Activated CD4-positive, alpha-beta T cell treated with anti-CD3 and anti-CD28 coated beads for 4 hours (primary cell): ENCODE measurements at places on chromosomes 1 and 21.

- DNase-seq: no peak
Observed at GRCh38 chr1:118381197-118381869, 196.3 kb upstream of the SPAG17 start.

GRCh38 chr1:241024834-241025233, 332.2 kb downstream of the RGS7 start:
- DNase-seq: no peak

DNA sequence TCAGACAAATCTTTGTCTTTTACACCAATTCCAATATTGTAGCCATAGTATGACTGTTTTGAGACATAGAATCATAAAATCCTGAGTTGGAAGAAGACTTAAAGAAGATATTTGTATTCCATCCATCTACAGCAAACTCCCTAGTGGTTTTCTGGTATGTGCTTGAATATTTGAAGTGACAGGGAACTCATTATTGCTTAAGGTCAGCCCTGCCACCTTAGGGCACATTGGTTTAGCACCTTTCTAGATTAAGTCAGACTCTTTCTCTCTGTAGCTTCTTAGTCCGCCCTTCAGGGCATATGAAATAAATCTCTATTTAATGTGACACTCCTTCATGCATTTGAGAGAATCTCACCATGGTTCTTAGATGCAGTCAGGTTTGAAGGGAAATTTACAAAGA, 49.8 kb downstream of the PTGER3 start:
- DNase-seq: no peak

GRCh38 chr1:223140611-223141405, 2.2 kb downstream of the TLR5 start:
- DNase-seq: no peak

DNA sequence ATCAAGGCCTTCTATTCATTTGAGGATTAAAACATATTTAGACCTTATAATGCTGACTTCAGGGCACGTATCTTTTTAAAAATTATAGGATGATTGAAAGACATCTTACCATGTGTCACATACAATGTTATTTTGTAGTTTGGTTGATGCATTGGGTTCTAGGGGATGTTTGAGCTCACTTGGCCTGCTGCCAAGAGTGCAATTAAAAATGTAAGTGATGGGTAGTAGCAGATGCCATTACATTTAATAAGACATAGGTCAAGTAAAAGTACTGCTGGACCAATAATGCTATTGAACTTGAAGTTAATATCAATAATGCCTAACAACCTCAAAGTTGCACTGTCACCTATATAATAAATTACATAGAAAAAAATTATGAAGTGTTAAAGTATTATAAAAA, 616.5 kb upstream of the RGS18 start:
- no peak for DNase-seq

- DNase-seq: no peak
Observed at GRCh38 chr21:29287383-29287782, 11.3 kb upstream of the BACH1 start.

- DNase-seq: no peak
Observed at GRCh38 chr1:8165595-8166360, 139.7 kb upstream of the ERRFI1 start.

DNA sequence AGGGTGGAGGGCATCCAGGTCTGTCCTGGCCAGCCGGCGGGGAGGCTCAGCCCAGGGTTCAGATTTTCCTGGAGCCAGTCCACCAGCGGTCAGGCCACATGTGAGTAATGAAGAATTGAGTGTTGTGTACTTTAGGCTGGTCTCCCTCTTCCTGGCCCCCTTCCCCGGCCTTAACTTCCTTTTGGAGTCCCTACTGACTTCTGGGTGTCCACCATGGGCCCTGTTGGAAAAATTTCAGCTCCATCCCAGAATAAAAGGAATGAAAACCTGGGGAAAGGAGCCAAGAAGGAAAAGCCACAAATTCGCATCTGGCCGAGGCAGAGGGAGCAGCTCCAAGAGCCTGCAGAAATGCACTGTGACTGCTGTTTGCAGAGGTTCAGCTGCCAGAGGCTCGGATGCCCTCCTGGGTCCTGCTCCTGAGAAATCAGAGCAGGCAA, 35.5 kb upstream of the HHAT start:
- DNase-seq: no peak

- DNase-seq: no peak
Observed at GRCh38 chr21:31316488-31317169, 27.4 kb downstream of the TIAM1 start.

GRCh38 chr1:8911416-8912309, 33.2 kb upstream of the ENO1 start:
- DNase-seq: no peak

DNA sequence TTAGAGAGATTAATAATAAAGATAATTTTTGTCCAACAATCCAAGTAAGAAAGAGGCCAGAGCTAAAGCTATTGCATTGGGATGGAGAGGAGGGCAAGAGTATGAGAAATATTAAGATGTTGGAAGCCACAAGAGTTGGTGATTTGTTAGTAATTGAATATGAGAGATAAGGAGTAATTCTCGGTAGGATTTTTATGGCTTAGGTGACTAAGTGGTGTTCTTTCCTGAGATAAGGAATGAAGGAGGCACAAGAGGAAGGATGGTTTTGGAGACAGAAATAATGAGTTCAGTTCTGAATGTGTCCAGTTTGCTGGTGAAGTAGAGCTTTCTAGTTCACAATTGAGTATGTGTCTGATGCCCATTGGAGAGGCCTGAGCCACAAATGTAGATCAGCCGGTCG, 9.4 kb downstream of the TRMT13 start:
- DNase-seq: no peak

DNA sequence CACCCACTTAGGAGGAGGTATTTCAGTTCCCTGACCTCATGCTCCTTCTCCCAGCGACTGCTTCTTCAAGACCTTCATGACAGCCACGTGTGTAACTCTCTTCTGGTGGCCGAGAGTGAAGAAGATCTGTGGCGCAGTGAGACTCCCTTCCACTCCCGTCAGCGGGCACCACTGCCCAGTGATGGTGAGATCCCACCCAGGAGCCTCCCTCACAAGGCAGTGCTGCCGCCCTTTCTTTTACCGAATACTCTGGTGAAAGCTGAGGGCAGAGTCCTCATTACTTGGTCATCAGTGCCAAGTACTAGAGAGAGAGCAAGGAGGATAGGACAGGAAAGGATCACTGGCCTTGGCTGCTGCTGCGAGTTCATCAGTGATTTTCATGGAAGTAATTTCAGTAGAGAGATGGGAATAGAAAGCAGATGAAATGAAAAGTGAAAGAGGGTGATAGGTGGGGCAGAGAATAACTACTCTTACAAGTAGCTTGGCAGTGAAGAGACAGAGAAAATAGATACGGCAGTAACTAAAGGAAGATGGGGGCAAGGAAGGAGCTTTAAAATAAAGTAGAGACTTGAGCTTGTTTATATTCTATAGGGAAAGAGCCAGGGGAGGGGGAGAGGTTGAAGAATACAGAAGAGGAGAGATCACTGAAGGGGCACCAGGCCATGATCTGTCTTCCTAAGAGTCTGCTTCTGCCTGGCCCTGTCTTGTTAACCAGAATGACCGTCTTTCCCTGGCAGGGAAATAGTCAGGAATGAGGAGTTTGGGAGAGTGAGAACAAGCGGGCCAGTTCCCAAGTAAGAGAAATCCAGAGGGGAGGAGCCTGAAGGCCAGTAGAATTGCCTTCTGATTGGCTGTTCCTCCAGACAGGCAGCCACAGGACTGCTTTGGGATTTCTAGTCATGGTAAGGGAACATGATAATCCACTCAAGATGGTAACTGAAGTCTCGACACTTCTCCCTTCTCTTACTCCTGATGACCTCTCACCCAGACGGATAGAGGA, 18.3 kb downstream of the HYI start:
- no peak for DNase-seq

GRCh38 chr1:47647327-47647845, 209.5 kb downstream of the FOXD2 start:
- DNase-seq: no peak

- DNase-seq: no peak
Observed at GRCh38 chr1:28301368-28302174, 27.3 kb upstream of the MED18 start.

GRCh38 chr1:234400773-234401172, 27.5 kb downstream of the COA6 start:
- DNase-seq: no peak

DNA sequence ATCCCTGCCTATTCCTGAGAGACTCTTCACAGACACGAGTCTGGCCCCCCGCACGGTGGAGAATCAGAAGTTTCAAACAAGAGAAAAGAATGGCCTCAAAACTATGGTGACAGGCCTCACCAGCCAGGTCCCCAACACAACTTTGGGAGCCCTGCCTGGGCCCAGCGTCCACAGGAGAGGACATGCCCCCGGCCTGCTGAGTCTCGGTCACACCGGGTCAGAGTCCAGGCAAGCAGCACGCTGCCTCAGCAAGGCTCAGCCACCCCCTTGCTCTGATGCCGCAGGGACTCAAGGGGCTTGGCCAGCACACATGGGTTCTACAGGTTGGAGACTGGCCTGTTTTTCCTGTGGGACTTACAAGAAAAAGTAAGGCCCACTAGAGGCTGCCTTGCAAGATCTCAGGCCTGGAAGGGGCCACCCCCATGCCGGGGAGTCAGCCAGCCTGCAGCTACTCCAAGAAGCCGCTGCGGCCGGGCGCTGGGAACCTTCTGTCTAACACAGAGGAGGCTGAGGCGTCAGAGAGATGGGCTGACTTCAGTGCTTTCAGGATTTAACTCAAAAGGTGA, 116.8 kb downstream of the NPHP4 start:
- DNase-seq: no peak

- DNase-seq: no peak
Observed at GRCh38 chr21:34612557-34612956, 2.4 kb downstream of the RCAN1 start.

DNA sequence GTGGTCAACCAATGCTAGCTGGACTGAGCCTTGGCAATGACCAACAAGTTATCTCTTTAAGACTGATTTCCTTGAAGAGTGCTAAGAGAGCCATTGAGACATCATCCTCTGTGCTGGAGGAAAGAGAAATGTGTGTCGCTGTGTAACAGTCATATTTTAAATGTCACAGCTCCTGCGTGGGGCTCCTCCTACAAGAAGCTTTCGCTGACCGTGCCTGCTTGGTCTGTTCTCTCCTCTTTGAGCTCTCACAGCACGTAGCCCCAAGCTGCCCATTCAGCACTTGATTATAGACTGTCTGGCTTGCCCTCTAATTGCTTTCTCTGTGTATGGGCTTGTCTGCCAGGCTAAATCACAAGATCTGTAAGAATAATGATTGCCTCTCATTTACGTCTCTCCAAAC, 221.3 kb downstream of the FOXD2 start:
- no peak for DNase-seq

DNA sequence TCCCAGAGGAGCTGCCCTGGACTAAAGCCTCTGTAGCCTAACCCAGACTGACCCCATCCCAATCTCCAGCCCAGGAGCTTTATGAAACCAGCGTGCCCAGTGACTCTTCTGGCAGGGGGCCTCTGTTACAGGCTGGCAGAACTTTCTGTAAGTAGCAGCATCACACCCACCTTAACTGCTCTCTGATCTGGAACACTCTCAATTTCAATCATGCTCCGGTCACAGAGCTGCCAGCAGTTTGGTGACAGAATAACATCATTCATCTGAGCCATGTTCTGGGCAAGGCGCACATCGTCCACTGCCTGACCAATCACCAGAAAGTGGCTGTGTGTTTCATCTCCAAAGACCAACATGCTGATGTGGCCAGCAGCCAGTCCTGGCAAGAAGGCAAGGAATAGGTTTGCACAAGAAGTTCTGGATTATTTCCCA, 14.7 kb downstream of the ADCY10 start:
- no peak for DNase-seq

DNA sequence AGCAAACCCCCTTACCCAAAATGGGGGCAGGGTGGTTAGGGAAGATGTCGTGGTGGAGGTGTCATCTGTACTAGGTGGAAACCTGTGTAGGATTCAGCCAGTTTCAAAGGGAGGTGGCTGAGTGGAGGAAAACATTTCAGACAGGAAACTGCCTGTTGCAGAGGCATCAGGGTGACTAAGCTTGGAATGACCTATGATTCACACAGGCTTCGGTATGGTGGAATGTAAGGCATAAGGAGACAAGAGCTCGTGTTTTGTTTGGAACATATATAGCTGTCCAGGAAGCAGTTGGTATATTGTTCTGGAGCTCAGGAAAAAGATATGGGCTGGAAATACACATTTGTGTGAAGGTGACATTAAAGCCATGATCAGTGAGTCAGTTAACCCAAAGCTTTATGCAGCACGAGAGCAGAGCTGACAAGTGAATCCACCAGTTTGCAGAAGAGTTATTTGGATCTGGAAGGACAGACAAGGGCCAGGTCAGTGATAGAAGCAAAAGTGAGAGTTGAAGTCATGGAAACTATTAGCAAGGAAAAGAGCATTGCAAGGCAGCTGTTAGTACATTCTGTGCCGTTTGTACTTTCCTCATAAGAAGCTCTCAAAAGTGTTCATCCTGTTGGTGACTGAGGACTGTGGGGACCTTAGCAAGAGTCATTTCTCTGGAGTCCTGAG, 12.2 kb downstream of the UTP25 start:
- no peak for DNase-seq

- no peak for DNase-seq
Observed at GRCh38 chr1:71788113-71788512, 494.2 kb downstream of the NEGR1 start.

GRCh38 chr21:33761441-33762036, 119.2 kb downstream of the ITSN1 start:
- DNase-seq: no peak

GRCh38 chr1:110215621-110216515, 5.8 kb downstream of the KCNC4 start:
- no peak for DNase-seq

GRCh38 chr1:72431810-72432209, 149.5 kb upstream of the NEGR1 start:
- DNase-seq: no peak

DNA sequence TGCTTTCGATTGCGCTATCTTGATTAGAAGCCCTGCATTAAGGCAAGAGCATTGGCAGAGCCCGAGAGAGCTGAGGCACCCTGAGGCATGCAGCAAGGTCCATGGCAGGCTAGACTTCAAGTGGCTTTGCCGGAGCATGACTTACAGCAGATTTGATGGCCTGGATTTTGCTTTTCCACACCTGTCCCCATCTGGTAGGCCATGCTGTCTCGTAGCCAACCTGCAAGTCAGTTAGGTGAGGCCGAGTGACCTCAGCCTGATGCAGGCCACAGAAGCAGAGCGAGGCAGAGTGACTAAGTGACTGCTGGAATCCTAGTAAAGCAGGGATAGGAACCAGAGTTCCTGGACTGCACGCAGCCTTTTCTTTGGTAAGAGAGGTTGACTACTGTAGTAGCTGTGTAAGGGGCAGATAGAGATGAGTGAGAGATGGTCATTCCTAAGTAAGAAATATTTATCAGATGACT, 148.9 kb downstream of the PBX1 start:
- no peak for DNase-seq
